Adipocyte (in vitro differentiated cells): ENCODE measurements at places on chromosomes 1 and 21.

GRCh38 chr1:23745515-23745914 lies 2.2 kb downstream of the ELOA start:
- DNase-seq: peak; percentile 64

DNA sequence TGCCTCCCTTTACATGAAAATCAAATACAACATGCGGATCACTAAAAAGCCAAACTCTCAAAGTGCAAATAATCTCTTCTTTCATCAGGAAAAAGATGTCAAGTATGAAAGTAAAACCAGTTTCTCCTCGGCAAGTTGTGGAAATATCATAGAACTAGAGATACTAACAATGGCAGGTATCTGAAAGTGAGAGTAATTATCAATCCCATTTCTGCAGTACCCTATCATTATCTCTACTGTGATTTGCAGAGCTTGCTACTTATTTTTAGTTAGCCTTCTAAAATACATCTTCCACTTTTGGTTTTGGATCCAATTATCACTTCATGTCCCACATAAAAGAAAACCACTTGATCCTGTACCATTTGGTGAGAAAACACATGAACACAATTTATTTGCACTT lies 3.0 kb downstream of the TP53BP2 start:
- DNase-seq: no peak

DNA sequence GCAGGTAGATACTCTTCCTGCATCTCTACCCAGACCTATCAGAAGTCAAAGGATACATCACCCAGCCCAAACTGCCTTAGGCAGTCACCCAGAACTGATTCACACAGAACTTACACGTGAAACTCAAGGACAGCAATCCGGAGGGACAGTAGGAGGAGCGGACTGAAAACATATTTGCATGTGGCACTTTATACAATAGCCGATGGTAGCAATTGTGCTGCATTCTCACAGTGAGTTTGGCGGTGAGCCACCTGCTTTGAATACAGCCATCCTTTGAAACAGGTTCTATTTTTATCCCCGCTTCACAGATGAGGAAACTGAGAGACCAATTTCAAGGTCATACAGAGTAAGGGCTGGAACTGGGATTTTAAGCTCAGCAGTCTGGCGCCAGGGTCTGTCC lies 69.5 kb downstream of the EDEM3 start:
- DNase-seq: no peak

DNA sequence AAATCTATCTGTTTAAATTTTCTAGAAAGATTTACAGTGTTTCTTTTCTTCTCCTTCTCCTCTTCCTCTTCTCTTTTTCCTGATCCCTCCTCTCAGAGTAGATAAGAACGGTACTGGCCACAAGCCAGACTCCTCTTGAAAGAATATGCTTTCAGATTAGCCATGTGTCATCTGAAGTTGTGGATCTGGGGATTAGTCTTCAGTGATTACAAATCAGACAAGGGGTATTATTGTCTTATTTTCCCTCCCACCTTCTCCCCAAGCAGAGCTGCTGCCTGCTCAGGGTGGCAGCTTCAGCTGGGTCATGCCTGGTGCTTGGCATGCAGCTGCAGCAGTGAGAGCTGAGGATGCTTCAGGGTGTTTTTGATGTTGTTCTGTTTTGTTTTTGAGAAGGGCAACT lies 42.7 kb downstream of the SGIP1 start:
- peak; percentile 55 for DNase-seq

DNA sequence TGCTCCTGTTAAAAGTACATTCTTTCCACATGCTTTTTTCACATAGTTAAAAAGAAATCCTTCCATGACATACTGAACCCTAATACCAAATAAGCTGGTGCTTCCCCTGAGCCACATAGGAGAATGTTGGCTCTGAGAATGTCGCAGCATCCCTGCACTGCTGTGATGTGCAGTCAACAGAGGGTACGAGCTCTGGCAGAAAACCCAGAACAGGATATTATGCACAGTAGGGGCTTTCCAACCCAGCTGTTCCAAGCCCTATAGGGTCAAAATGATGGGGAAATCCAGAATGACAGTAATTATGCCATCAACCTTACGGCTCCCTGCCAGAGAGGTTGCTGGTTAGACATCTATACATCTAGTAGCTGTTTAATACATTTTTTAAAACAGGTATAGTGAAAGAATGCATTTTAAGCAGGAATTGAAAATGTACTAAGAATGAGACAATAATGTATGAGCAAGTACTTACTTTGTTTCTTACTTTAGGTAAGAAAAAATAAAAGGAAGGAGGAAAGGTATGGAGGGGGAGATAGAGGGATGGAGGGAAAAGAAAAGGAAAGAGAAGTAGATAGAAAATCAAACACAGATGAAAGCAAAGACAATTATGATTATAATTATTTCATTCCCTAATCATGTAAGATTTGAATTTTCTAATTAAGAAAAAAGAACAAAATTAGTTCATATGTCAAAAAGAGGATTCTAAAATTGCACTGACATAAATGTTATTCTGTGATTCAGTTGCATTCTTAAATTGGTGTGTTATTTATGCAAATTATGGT lies 126.0 kb downstream of the NR5A2 start:
- no peak for DNase-seq

DNA sequence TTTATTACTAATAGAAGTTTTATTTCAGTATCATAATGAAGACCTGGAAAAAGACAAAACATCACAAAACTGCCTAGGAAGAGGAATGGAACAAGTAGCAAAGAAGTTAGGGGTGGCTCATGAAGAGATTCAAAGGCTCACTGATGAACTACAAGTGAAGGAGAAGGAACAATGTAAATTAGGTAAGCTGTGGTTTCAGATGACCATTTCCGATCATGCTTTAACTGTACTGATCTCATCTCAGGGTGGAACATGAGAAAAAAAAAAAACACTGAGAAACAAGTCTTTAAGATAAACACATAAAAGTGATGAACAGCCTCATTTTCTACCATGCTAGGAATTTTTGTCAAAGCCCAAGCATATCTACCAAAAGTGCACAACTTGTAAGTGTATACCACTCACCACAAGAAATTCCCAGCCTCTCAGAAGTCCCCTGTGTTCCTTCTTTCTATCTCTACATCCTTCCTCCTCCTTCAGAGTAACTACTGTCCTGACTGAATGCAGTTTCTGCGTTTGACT lies 19.6 kb downstream of the CCDC30 start:
- no peak for DNase-seq
